RPMI7951 (cell line): ENCODE measurements at places on chromosomes 1 and 21. TPM values are rescaled to one million over a fixed set of nuclear protein-coding genes. Genes with fewer than 3 reads are reported as not detected.

DNA sequence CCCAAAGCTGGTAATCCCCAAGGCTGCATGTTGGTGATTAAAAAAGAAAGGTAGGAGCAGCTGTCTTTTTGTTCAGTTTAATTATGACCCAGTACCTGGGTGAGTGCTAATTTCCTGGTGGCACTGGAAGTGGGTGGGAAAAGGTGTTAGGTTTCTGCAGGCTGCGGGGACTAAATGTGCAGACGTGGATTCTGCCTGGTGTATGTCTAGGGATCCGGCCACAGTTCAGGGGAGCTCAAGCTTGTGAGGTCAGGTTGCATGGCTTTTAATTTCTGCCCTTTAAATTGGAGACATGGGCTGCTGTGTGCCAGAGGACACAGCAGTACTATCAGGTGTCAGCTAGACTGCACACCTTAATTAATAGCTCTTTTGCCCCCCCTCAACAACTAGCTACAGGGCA, 20.3 kb upstream of the TBX19 start:
- no peak for DNase-seq

GRCh38 chr1:93740601-93741031, 59.0 kb upstream of the BCAR3 start:
- no peak for DNase-seq

GRCh38 chr1:6869545-6869944, 84.3 kb downstream of the CAMTA1 start:
- DNase-seq, result no peak

Gene ASH1L
- 14.0 and 19.8 TPM in 2 replicates for total RNA-seq

- DNase-seq, result no peak
These were observed 34.9 kb upstream of the ESRRG start for GRCh38 chr1:216758161-216758560.

Gene WASF2
- total RNA-seq, result 15.1 and 16.3 TPM in 2 replicates

DNA sequence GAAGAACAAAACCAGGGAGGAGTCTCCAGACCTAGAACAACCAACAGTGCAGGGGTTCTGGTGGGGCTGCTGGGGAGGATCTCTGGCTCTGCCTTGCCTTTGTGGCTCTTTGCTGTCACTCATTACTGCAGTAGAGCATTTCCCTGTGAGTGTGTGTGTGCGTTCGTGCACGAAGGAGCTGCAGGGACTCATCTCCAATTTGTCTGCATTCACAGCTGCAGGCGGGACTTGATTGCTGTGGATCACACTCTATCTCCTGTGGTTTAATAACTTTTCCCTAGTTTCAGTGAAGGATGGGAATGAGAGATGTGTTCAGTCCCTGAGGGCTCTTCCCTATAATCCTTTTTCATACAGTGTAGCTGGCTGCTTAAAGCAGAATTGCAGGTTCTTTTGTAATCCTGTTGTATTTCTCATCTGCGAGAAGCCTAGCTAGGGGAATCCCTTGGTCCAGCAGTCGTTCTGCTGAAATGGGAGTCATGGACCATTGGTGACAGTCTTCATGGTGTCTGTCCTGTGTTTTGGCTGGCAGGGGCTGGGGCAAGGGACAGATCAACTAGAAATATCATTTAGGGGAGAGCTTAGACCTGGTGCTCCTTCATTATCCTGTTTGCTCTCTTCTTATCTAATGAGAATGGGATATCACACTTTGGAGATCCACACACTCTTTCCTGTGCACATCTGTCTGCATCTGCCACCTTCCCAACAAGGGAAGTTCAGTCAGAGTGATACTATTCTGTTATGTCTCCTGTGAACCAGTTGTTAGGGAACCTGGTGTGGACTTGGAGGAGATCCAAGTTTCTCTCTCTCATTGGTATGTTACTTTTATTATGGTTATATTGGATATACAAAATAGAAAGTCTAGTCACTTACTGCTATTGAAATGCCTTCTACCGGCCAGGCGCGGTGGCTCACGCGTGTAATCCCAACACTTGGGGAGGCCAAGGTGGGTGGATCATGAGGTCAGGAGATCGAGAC, 3.0 kb downstream of the PCP4L1 start:
- DNase-seq, result no peak

DNA sequence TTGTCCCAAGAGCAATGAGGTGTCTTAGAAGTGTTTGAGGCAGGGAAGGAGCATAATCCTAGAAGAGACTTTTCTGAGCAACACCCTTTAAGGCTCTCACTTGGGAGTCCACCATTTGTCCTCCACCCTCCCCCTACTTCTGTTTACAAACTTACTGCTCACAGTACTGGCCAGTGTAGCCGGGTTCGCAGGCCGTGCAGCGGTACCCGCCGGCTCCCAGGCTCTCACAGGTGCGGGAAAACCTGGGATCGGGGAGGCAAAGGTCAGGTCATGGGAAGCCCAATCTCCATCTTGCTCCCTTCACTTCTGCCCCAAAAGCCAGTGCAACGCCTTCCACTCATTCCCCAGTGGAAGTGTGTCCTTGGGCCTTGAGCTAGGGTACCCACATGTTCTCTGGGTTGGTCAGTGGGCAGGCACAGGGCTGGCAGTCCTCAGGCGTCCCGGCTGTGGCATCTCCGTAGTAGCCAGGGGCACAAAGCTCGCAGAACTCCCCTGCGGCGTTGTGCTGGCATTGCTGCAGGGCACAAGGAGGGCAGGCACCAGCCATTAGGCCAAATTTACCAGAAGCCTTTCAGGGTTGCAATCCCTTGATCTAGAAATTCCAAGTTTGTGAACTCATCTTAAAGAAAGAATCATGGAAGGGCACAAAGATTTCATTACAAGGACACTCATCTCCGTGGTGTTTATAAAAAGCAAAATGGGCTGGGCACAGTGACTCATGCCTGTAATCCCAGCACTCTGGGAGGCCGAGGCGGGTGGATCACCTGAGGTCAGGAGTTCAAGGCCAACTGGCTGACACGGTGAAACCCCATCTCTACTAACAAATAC, 49.8 kb downstream of the LDLRAD2 start:
- DNase-seq, result peak; percentile 79

DNA sequence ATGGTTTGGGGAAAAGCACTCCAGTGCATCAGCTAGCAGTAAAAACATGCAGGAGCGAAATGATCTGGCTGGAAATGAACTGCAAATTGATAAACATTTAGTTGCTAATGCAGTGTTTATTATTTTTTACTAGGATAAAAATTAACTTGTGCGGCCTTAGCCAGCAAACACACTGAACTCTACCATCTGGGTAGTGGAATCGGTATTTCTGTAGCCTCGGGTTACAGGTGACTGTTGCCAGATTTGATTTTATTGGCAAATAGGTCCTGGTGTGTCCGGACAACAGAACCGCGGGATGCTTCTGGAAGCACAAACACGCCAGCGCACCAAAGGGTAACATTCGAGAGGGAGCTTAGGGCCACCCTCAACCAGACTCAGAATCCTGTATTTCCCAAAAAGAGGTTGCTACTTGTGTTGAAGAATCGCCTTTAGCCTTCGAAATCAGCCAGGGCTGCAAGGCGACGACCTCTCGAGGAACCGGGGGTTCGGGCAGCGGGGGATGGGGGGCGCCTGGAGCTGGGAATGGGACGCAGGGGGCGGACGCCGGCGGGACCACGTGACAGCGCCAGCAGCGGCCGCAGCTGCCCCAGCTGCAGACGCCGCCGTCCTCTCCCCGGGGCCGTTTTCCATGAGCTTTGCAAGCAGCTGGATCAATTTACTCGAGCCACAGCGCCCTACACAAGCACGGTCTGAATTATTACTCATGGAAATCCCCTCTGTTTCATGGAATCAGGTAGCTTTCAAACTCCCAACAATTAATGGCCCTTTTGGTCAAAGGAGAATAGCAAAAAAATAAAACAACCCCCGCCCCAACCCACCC, 158.8 kb downstream of the TOMM20 start:
- DNase-seq, result peak; percentile 96

- no peak for DNase-seq
These were observed 421.7 kb upstream of the DEPDC1 start for GRCh38 chr1:68918563-68918962.

- DNase-seq, result no peak
These were observed 19.8 kb downstream of the PARP1 start for GRCh38 chr1:226388131-226388530.

DNA sequence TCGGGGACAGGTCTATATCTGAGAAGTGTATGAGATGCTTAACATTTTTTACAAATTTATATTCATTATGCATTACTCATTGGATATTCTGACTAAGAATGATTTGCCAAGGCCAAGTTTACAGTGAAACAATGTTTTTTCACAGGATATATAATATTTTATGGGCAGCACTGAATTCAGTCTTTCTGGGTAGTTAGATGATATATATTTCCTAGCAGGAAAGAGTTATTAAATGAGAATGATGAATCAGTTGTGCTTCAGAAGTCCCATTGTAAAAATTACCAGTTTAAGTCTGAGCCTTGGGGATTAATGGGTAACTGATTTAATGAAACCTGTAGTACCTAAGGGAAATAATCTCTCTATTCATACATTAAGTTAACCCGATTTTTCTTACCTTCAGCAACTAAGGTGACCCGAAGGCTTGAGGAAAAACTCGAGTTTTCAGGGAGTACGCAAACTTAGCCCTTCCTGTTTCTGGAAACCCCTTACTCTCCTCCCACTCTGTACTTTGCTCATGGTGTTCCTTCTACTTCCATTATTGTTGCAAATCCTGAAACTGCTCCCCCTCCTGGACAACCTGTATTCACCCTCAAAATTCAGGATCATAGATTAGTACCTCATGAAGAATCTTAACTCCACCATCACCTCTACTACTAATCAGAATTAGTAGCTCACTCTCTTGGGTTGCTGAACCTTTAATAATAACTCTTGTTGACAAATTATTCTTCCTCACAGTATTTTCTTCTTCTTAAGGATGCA, 135.1 kb downstream of the AK5 start:
- peak; percentile 51 for DNase-seq

DNA sequence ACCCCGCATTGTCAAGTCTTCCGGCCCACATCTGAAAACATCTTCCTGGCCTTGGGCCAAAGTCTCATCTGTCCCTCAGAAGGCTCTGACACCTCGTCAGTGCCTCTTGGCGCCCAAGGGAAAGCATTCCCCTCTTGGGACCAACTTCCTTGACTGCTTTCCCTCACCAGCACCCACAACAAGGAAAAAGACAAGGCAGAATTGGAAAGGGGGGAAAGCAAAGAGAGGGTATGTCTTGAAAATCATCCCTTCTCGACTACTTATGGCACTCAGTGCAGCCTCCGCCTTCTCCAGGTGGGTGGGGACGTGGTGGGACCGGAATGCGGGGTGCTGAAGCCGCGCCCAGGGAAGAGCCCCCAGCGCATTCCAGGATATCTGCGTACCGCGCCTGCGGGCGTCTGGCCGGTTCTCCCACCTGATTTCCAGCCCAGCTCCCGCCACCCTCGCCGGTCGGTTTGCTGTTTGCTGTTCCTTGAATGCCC, 554 bp upstream of the SLC39A1 start:
- DNase-seq, result peak; percentile 65

DNA sequence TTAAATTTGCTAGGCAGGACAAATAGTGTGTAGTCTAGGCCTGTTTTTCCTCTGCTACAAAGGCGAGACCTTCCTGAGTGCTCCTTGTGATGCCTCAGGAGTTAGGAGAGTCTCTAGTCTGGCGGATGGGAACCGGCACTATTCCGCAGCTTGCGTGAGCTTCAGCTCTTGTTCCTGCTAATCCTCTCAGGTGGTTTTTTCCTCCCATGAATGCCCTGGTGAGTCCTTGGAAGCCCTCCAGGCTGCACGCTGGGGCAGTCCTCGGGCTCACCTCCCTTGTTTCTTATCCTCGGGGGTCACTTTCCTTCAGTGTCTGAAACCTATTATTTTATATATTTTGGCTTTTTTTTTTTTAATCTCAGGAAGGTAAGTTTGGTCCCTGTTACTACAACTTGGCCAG, 28.2 kb downstream of the UTS2 start:
- DNase-seq, result no peak

- DNase-seq, result no peak
These were observed 32.0 kb downstream of the RIMS3 start for GRCh38 chr1:40633523-40633922.

DNA sequence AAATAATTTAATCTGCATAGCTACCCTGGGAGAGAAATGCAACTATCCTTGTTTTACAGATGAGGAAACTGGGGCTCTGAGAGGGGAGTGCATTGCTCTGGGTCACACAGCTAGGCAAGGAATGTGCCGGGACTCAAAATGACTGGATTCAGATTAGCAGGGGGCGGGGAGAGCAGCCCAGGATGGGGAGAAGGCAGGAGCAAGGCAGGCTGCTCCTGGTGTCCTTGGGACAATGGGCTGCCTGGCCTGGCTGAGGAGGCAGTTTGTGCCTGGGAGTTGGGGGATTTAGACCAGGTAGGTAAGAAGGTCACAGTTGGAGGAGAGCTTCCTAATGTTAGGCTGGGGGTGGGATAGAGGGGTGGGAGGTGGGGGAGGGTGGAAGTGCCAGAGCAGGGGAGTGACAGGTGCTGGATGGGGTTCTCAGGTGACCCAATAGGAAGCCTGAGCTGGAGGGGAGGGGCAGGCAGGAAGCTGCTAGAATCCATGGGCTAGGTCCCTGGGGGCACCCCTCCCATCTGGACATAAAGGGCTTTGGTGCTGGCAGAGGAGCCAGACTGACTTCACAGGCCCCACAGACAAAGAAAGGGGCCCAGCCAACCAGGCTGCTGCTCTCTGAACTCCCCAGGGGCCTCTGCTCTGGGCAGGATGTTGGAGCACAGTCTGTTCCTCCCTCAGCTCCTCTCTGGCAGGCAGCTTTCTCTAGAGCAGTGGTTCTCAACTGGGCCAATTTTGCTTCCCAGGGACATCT, 29.0 kb downstream of the TRIM62 start:
- peak; percentile 50 for DNase-seq

GRCh38 chr1:43530483-43531106, at the start of gene PTPRF:
Gene PTPRF, plus strand, starts transcription at chr1:43530883. Its CDS starts 14,193 bp downstream, at chr1:43545076.
- peak; percentile 65 for DNase-seq

DNA sequence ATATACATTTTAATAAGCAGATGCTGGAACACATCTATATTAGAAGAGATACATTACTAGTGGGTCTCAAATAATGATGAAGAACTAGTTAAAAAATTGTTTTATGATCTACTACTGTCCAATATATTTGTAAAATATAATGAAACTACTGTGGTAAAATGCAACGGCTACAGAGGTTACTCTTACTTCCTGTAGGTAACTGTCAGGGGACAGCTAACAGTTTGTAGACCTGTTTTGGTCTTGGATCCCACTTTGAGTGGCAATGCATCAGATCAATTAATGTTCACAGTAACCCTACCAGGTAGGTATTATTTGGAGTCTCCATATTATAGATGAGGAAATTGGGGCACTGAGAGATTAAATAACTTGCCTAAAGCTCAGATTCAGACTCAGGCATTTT, 26.7 kb upstream of the MYSM1 start:
- no peak for DNase-seq

Gene OR10J1
- not detected in 2 replicates for total RNA-seq

DNA sequence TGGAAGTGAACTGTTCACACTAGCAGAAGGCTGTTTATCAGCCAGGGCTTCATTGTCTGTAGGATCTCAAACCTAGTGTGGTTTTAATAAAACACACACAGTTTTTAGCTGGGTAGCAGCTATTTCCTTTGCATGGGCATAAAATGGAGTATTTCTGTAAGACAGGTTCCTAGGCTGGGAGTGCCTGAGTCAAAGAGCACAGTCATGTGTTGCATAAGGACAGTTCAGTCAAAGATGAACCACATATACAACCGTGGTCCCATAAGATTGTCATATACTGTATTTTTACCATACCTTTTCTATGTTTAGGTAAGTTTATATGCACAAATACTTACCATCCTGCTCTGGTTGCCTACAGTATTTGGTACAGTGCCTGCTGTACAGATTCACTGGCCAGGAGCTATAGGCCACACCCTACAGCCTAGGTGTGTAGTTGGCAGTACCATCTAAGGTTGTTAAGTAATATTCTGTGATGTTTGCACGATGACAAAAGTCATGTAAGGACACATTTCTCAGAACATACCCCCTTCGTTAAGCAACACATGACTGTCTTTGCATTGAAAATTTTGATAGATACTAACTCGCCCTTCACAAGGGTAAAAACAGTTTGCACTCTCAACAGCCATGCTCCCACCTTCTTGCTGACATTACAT, 17.2 kb downstream of the LGALS8 start:
- no peak for DNase-seq

Gene CD48
- total RNA-seq, result not detected in 2 replicates

Gene HSD11B1
- total RNA-seq, result 0.20 and 0.72 TPM in 2 replicates
